ENCODE measurements at places on chromosomes 13 and 19.

GRCh38 chr13:26052337-26052736, 521 bp upstream of the SHISA2 start:
- DNase-seq: no peak

- DNase-seq: no peak
These were observed 22.1 kb downstream of the MYO9B start for GRCh38 chr19:17097593-17098126.

DNA sequence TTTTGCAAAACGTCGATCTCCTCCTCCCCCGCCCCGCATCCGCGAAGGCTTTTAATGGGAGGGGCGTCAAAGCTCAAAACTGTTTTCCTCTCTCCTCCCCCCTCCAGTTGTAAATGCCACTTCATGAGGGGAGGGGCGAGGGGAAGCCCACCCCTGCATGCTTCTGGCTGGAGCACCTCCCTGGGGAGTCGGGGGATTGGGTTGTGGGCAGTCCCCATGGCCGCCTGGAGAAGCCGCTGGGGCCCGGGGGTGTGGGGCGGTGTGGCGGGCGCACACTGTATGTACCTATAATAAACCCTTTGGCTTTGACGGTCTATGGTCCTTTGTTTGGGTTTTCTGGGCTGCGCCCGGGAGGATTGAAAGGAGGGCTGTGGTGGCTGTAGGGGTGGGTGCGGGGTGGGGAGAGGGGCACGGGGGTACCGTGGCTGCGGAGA, 505 bp upstream of the SHKBP1 start:
- DNase-seq: no peak

DNA sequence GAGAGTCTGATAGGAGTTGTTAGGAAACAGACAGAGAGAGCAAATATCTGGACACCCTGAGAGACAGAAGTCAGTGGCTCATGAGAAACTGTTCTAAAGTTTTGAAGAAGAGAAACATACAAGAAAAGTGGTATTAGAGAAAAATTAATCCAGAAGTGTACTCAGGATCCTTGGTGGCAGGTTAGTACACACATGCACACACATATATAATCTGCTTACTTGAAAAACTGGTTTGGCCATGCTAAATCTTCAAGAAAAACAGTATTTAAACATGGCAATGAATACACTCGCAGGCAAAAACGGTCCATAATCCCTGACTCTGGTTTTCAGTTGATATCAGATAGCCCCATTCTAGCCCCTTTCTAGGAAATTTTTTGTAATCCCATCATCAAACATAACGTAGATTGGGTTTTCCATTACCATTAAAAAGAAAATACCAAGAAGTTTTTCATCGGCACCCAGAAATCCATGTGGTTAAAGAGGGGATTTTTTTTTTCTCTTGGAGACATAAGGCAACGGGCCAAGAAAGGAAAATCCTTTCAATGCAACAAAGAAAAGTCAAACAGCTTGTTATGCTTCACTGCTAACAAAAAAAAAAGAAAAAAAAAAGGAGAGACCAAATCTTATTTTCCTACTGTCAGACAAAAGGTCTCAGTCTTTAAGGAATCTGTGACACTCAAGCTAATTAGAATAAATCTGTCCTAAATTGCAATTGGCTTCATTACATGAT, 178.0 kb upstream of the MIR17HG start:
- DNase-seq: no peak

- DNase-seq: no peak
These were observed 214.8 kb downstream of the LMO7 start for GRCh38 chr13:75850916-75851315.

- DNase-seq: no peak
These were observed 35.5 kb upstream of the TMEM255B start for GRCh38 chr13:113723410-113724015.

GRCh38 chr19:51702103-51702824, 9.1 kb downstream of the SPACA6 start:
- no peak for DNase-seq

DNA sequence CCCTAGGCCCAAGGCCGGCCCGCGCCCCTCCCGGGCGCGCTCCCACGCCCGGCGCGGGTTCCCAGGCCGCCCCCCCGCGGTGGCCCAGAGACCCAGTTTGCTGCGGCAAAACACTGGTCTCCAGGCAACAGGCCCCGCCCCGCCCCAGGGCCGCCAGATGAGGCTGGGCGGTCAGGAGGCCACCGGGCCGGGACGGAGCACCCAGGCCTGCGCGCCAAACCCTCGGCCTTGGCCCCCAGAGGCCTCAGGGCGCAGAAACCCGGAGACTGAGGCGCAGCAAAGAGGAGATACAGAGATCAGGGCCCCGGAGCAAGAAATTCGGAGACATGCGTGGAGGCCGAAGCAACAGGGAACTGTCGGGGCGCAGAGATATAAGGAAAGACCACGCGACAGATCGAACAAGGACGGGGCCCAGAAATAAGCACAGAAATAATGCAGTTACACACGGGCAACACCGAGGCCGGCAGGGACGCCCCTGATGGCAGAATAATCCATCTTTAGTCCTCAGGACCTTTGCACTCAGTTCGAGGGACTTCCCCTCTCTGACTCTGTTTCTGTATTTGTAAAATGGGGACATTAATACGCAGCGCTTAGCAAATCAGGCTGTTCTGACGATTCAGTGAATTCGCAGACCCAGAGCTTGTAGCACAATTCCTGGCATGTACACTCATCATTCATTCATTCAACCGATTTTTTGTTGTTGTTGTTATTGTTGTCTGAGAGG, 20.8 kb upstream of the ERCC1 start:
- peak; percentile 86 for DNase-seq

GRCh38 chr13:106156468-106156867, 379.0 kb downstream of the EFNB2 start:
- DNase-seq: no peak

DNA sequence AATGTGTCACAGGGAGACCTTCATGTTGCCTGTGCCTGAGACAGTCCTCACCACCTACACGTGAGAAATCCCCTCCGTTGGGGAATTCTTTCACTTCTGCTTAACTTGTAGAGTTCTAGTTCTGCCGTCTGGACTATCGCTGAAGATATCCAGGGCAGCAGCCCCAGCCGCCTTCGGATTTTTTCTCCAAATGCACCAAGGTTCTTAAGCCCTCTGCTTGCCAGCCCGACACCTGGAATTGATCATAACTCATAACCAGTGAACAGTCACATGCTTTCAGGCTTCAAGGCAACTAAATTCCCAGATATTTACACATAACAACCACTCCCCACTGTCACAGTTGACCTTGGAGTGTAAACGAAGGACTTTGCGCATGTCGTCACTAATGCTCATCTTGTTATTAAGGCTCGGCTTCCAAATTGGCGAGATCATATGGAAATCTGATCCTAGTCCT, 114.4 kb downstream of the RAB20 start:
- no peak for DNase-seq

GRCh38 chr19:34667349-34668076, 9.4 kb downstream of the SCGB2B2 start:
- DNase-seq: no peak

DNA sequence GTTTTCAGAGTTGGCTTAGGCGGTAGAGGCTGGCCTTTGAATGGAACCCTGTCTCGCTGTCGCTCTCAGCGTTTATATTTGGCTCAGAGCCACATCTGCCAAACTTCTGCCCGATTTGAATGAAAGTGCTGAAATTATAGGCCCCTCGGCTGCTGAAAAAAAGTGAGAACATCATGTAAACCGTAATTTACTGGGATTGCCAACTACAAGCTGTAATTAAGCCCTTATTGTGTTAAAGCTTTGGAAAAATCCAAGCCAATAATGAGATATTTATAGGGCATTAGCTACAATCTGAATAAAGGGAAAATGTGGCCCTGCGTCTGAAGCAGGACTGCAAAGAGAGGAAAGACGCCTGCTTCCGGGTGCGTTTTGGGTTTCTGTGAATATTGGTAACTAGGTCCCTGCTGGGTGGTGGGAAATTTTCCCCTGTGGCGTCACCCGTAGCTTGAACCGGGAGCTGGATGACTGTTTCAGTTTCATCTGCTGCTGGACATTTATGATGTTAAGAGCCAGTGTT, 9.9 kb downstream of the DNM2 start:
- DNase-seq: no peak

DNA sequence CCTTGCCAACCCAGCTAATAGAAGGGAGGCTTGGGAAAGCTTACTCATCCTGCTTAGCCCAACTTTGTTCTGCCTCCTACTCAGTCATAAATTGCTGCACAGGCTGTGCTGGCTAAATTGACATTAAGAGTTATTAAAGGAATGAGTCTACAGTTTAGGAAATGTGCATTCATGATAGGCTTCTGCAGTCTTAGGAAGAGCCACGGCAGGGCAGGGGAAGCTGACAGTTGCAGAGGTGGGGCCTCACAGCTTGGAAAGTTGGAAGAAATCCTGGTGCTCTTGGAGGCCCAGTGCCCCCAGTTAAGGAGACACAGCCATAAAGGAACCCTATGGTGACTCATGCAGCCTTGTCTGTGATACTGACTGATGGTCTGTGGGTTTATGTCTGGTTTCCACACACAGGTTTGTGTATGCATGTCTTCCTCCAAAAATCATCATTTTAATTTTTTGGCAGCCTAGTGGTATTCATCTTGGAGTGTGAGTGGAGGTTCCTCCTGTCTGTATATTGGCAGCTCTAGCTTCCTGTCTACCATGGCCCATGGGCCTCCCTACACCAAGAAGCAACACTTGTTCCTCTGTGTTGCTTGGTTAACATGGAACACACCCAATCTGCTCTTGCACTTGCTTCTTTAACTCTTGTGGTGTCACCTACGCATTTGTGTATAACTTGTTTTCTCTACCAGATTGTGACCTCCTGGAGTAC, 135.0 kb upstream of the KL start:
- peak; percentile 8 for DNase-seq

GRCh38 chr19:15264061-15264932, 32.0 kb upstream of the EPHX3 start:
- peak; percentile 63 for DNase-seq

GRCh38 chr13:60013166-60013565, 150.6 kb downstream of the DIAPH3 start:
- DNase-seq: no peak

DNA sequence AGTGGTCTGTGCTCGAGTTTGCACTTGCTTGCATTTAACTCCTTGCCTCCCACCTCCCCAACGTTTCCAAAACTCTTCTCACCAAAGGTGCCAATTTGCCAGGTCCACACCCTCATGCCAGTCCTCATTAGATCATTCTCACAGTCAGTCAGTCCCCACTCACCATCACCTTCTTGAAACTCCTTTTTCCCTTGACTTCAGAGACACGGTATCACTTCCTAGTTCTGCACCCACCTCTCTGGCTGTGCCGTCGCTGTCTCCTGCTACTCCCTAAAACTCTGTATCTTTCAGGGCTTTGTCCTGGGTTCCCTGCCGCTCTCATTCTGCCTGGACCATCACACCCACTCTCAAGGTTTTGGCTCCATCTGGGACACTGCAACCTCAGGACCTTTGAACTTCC, 19.6 kb downstream of the OLFM2 start:
- no peak for DNase-seq

GRCh38 chr13:33541962-33542308, 256.4 kb upstream of the STARD13 start:
- no peak for DNase-seq

DNA sequence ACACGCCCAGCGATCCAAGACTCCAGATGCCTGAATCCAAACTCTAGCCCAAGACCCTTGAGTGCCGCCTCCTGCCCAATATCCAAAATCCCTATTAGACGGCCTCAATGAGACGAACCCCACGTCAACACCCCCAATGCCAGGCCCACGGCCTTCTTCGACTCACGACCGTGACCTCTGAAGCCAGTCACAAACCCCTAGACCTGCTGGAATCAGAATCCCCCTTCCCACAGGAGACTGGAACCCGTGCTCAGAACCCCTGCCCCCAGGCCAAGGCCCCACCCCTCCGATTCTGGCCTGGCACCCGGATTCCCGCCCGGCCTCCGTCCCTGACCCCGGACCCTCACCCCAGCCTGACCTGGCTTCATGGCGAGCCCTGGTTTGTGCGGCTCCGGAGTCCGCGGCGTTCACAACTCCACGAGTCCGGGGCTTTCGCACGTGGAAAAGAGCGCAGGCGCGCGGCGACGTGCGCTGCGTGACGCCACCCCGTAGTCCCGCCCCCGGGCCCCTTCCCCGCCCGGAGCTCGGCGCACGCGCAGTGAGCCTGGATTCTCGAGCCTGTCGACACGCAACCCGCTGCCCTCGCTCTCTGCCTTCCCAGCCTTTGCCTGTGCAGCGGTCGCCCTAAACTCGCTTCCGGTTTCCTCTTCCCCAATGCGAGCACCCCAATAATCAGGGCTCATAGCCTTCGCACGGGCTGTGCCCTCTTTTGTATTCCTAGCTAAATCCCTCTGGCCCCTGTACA, at the start of gene FBL:
Gene FBL, minus strand, starts transcription at position 447 of the 745 bp plus-strand sequence. Its CDS starts 79 bp downstream, at position 368.
- peak; percentile 99 for DNase-seq

DNA sequence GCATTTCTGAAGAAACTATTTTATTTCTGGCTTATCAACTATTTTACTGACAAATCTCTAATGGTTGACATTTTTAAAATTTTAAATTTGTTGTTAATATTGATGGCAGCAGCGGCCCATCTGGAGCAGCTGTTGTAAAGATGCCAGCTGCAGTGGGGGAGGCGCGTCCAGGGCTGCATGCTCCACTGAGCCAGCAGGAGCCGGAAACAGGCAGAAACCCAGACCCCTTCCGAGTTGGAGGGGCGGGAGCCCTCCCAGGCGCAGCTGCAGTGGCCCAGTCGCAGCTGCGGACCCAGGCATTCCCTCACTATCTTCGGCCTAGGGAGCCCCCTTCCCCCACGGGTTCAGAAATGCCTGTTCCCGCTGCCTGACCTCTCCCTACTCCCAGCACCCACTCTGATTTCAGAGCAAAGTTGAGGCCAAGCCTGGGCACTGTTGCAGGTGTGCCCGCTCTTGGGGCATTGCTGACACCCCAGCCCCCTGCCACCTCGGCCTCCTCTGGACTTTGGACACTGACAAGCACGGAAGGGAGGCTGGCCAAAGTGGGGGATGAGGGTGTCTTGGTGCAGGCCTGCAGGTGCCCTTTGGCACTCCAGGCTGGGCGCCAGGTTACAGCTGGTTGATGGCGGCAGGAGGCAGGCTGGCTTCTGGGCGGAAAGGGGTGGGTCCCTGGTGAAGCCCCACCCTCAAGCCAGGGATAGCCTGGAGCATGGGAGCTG, 69.2 kb downstream of the PIBF1 start:
- DNase-seq: no peak

DNA sequence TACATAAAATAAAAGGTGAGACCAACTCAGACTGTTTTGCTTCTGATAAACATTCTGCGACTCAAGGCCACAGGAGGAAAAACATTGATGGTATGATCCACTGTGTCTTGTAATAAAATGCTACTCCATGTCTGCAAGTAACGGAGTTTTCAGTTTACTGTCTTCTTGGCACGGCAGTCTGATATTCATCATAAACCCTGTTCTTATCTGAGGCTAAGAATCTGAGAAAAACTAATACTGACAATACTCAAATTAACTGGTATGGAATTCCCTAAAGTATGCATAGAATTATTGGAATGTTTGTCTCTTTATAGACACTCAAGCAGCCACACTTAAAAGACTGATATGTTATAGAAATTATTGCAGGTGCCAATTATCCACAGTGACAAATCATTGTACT, 125.5 kb downstream of the TBC1D4 start:
- no peak for DNase-seq
